Endothelial cell of umbilical vein (primary cell): ENCODE measurements at places on chromosomes 3 and 15. TPM values are rescaled to one million over a fixed set of nuclear protein-coding genes. Genes with fewer than 3 reads are reported as not detected.

DNA sequence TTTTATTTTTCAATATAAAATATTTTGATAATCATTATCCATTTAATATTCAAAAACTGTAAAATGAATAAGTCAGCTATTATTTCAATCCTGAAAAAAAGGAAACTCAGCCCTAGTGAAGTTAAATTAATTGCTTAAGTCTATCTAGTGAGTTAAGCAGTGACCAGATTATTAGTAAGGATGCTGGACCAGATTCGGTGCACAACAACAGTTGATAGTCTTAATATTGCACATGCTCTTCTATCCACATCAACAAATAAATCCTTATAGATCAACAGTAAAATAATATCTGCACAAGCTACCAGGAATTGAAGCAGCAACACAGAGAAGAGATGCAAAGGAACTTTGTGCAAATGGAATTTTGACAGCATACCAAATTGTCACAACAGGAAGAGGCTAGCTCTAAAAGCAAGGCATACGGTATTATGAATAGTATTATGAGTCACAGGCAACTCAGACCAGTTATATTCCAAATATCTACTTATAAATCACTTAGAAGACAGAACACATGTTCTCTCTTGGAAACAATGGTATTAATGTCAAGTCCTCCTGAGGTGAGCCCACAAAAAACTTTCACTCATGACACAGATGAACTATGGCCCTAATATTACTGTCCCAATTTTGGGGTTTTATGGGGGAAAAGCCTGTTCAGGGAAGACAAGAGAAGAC is 24.9 kb downstream of the VPS13C start:
- H3K4me3 ChIP-seq = no peak overlapping the region
- no peaks in the 10 kb centered on the region for H3K27me3 ChIP-seq
- H3K36me3 ChIP-seq = no peaks in the 10 kb centered on the region
- peak overlapping the region; percentile 21 for H3K27ac ChIP-seq
- DNase-seq = peak; percentile 74

DNA sequence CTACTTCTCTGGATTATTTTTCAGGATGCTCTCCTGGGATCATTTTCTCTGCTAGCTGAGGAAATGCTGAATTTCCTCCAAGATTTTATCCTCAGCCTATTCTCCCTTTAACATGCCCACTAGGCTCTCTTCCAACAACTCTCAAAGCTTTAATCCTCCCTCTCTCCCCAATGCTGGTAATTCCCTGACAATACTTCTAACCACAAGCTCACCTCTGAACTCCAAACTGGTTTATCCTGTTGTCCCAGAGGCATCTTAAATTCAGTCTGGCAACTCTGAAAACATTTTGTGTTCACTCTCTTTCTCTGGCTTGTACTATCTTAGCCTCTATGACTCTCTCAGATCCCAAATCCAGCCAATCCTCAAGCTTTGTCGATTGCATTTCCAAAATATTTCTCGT is 490.3 kb downstream of the MECOM start:
- H3K36me3 ChIP-seq = no peaks in the 10 kb centered on the region
- no peak overlapping the region for H3K27ac ChIP-seq
- H3K27me3 ChIP-seq = no peaks in the 10 kb centered on the region

GRCh38 chr3:157151627-157152026 is 8.3 kb downstream of the CCNL1 start:
- no peak overlapping the region for H3K27ac ChIP-seq
- H3K36me3 ChIP-seq = peaks cover 62% of the 10 kb centered on the region
- peaks cover 18% of the 10 kb centered on the region for H3K4me1 ChIP-seq
- H3K4me3 ChIP-seq = no peak overlapping the region
- H3K27me3 ChIP-seq = no peaks in the 10 kb centered on the region

DNA sequence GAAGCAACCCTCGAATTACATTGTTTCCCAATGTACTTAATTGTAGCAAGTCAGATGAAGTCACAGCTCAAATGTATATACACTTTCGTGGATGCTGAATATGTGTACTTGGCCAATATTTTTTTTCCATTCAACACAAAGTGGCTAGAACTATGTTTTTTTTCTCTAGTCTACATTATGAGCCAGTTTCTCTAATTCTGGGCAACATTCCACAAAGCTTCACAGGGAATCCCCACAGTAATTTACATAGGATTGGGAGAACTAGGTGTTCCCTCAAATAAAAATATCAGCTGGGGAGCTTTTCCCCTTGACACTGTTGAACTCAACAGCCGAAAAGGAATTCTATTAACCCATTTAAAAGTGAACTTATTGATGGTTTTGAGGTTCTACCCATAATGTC is 493.1 kb downstream of the MECOM start:
- H3K27ac ChIP-seq = no peak overlapping the region

DNA sequence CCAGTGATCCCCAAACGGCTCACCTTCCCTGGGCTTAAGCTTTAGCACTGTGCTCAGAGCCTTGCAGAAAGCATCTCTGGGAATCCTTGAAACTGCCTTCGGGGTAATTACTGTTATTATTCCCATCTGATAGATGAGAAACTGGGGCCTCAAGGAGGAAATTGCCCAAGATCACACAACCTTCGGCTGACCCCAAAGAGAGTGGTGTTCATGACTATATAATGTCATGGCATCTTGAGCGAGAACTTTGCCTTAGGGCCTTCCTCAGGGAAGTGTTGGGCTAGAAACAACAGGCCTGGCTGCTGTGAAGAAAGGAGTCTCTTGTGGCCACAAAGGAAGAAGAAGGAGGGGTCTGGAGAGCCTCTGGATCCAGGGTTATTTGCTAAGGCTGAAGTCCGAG is 388.7 kb upstream of the CFAP20DC start:
- H3K4me3 ChIP-seq = no peak overlapping the region
- H3K27me3 ChIP-seq = no peaks in the 10 kb centered on the region
- H3K27ac ChIP-seq = no peak overlapping the region
- no peaks in the 10 kb centered on the region for H3K36me3 ChIP-seq

- H3K27me3 ChIP-seq = no peaks in the 10 kb centered on the region
- no peaks in the 10 kb centered on the region for H3K36me3 ChIP-seq
- H3K4me3 ChIP-seq = no peak overlapping the region
- H3K4me1 ChIP-seq = peaks cover 15% of the 10 kb centered on the region
- peak overlapping the region; percentile 87 for H3K27ac ChIP-seq
- DNase-seq = peak; percentile 50
These were observed 31.6 kb upstream of the SLC35G2 start for GRCh38 chr3:136787349-136787748.

- no peak overlapping the region for H3K27ac ChIP-seq
- H3K27me3 ChIP-seq = no peaks in the 10 kb centered on the region
These were observed 3.3 kb upstream of the RAB8B start for GRCh38 chr15:63186065-63186464.

DNA sequence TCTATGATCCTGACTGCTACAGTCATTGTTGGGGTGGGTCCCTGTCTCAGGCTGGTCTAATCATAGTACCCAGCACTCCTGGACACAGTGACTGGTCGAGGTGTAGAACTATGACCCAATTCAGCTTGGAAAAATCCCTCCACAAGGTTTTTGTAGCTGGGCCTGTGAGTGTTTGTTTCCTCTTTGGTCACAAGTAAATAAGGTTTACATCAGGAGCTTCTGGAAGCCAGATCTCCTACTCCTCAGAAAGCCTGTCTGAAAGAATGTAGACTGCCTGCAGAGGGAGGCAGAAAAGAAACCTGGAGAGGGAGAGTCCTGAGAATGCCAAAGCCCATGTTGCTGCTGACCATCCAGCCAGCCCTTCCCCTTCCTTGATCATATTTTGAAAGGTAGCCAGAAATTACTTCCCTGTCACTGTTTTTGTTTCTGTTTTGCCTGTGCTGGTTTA is 123.2 kb downstream of the RAP2B start:
- H3K27ac ChIP-seq = no peak overlapping the region
- DNase-seq = peak; percentile 29
- H3K36me3 ChIP-seq = no peaks in the 10 kb centered on the region
- no peak overlapping the region for H3K4me3 ChIP-seq

- H3K4me3 ChIP-seq = no peak overlapping the region
- no peaks in the 10 kb centered on the region for H3K4me1 ChIP-seq
- H3K36me3 ChIP-seq = no peaks in the 10 kb centered on the region
- H3K27ac ChIP-seq = no peak overlapping the region
- no peaks in the 10 kb centered on the region for H3K27me3 ChIP-seq
These were observed 4.6 kb upstream of the HLTF start for GRCh38 chr3:149090907-149091306.

DNA sequence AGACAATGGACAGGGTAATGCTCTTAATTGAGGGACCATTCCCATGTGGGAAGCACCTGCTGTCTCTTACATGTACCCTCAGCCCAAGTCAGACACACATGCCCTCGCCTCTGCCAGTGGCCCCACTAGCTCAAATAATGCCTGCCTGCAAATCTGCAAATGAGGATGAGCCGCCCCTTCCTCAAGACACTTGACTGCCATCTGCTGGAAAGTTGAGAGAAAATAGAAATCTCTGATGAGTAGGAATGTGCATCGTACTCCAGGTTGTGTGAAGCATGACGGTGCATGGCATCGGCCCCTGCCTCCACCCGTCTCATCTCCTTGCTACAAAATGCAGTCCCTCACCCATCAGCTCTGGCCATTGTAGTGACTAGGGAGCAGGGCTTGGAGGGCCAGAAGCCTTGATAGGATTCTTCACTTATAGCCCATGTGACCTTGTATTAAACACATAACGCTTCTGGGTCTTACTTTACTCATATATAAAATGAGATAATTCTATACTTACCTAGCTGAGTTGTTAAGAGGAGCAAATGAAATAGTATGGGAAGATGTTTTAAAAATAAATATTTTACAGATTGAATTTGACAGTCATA is 6.3 kb upstream of the SCN5A start:
- no peaks in the 10 kb centered on the region for H3K36me3 ChIP-seq
- DNase-seq = peak; percentile 39
- H3K27me3 ChIP-seq = peaks cover 22% of the 10 kb centered on the region
- H3K4me1 ChIP-seq = no peaks in the 10 kb centered on the region
- no peak overlapping the region for H3K4me3 ChIP-seq

GRCh38 chr15:42724276-42724675 is 12.7 kb downstream of the CDAN1 start:
- peaks cover 54% of the 10 kb centered on the region for H3K36me3 ChIP-seq
- no peaks in the 10 kb centered on the region for H3K4me1 ChIP-seq
- no peak for DNase-seq

GRCh38 chr15:31487811-31488436 is 161.3 kb downstream of the KLF13 start:
- no peak for DNase-seq
- peaks cover 5% of the 10 kb centered on the region for H3K4me1 ChIP-seq
- no peak overlapping the region for H3K27ac ChIP-seq
- no peak overlapping the region for H3K4me3 ChIP-seq

GRCh38 chr3:94248042-94248441 is 185.2 kb downstream of the NSUN3 start:
- no peaks in the 10 kb centered on the region for H3K27me3 ChIP-seq
- H3K4me3 ChIP-seq = no peak overlapping the region
- DNase-seq = no peak
- H3K4me1 ChIP-seq = no peaks in the 10 kb centered on the region
- no peak overlapping the region for H3K27ac ChIP-seq

DNA sequence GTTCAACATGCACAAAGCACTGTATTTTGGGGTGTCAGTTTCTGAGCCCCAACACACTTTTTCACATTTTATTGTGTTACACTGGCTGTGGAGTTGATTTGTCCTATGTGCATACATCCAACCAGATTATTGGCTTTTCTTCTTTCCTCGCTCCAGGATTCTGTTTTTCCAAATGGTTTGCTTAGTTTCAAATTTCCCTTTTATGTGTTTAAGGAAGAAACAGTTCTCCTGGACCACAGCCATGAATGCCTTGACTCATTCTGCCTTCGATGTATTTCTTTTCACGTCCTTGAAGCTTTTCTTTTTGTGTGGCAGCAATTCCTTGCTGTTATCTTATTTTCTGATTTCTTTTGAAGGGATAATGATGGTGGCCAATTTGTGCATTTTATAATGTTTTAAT is 53.8 kb downstream of the CACNA2D3 start:
- no peak overlapping the region for H3K27ac ChIP-seq
- no peak for DNase-seq
- no peak overlapping the region for H3K4me3 ChIP-seq
- no peaks in the 10 kb centered on the region for H3K4me1 ChIP-seq

GRCh38 chr3:47634996-47635395 is 56.3 kb upstream of the CSPG5 start:
- H3K4me1 ChIP-seq = no peaks in the 10 kb centered on the region
- H3K4me3 ChIP-seq = no peak overlapping the region
- H3K27ac ChIP-seq = no peak overlapping the region
- no peaks in the 10 kb centered on the region for H3K27me3 ChIP-seq
- H3K36me3 ChIP-seq = peaks cover 26% of the 10 kb centered on the region

DUOXA2 gene
- not detected in 2 replicates for polyA plus RNA-seq

SKOR1 gene
- polyA plus RNA-seq = 0.05 and 0.06 TPM in 2 replicates

HYAL1 gene
- polyA plus RNA-seq = 3.3 and 3.8 TPM in 2 replicates

PPP1R14D gene
- not detected in 2 replicates for polyA plus RNA-seq

P2RY12 gene
- not detected in 2 replicates for polyA plus RNA-seq

C3orf20 gene
- polyA plus RNA-seq = not detected in 2 replicates

SCAMP5 gene
- 5.9 and 6.2 TPM in 2 replicates for polyA plus RNA-seq

LMCD1 gene
- 7.6 and 11.4 TPM in 2 replicates for polyA plus RNA-seq

GOLGA6B gene
- polyA plus RNA-seq = not detected in 2 replicates

HRG gene
- not detected in 2 replicates for polyA plus RNA-seq

CPEB1 gene
- polyA plus RNA-seq = not detected in 2 replicates

CELSR3 gene
- polyA plus RNA-seq = 0.25 and 0.32 TPM in 2 replicates

PLEKHO2 gene
- polyA plus RNA-seq = 21.9 and 23.9 TPM in 2 replicates
